ENCODE measurements at places on chromosomes 7 and 10.

GRCh38 chr10:99062591-99062990 lies 173.1 kb downstream of the HPSE2 start:
- DNase-seq: no peak

DNA sequence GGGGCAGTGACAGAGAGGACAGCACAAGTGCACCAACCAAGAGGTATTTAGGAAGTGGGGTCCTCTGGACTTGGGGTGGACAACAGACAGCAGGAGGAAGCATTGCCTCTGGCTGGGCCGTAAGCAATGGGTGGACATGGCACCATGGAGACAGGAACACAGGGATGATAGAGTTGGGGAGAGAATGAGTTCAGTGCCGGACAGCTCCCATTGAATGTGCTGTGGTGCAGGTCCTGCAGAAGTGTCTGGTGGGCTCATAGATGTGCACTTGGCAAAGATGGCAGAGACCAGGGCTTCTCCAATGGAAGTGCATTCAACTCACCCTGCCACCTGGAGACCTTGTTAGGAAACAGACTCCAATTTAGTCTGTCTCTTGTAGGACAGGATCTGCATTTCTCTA lies 341.5 kb upstream of the ZMIZ1 start:
- no peak for DNase-seq

- no peak for DNase-seq
Measured at GRCh38 chr7:93350338-93350737, 118.2 kb downstream of the VPS50 start.

GRCh38 chr10:101745074-101745696 lies 30.7 kb downstream of the FGF8 start:
- DNase-seq: no peak

- no peak for DNase-seq
Measured at GRCh38 chr7:81886211-81886764, 116.4 kb upstream of the HGF start.

DNA sequence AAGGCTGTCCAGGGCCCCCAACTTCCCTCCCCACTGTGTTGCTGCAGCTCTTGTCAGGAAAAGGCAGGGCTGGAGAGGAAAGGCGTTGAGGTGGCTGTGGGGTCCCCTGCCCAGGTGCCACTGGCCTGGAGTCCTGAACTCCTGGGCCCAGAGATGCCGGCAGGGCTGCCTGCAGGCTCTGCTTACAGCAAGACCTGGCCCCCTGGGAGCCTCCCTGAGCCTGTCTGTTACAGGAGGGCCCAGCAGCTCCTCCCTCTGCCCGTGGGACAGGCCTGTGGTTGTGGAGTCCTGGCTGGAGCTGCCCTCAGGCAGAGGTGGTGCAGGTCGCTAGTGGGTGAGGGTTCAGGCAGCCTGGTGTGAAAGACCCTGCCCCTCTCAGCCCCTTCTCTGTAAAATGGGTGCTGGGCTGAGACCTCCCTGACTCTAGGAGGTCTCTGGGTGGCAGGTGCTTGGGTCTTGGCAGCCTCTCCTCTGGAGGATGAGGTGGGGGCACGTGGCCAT lies 9.9 kb downstream of the ANTXRL start:
- no peak for DNase-seq

- DNase-seq: peak; percentile 28
Measured at GRCh38 chr7:27172823-27173510, 1.2 kb downstream of the HOXA10 start.

- peak; percentile 35 for DNase-seq
Measured at GRCh38 chr10:96833220-96834001, 1.3 kb downstream of the LCOR start.

- DNase-seq: no peak
Measured at GRCh38 chr7:2037301-2037807, 195.4 kb downstream of the MAD1L1 start.

- peak; percentile 65 for DNase-seq
Measured at GRCh38 chr7:43112941-43113621, 634 bp downstream of the HECW1 start.

GRCh38 chr10:130959752-130960195 lies 351.7 kb downstream of the TCERG1L start:
- no peak for DNase-seq

- DNase-seq: no peak
Measured at GRCh38 chr7:8296362-8296659, 34.3 kb upstream of the ICA1 start.

GRCh38 chr10:65910209-65910608 lies 1015.6 kb upstream of the LRRTM3 start:
- DNase-seq: no peak

DNA sequence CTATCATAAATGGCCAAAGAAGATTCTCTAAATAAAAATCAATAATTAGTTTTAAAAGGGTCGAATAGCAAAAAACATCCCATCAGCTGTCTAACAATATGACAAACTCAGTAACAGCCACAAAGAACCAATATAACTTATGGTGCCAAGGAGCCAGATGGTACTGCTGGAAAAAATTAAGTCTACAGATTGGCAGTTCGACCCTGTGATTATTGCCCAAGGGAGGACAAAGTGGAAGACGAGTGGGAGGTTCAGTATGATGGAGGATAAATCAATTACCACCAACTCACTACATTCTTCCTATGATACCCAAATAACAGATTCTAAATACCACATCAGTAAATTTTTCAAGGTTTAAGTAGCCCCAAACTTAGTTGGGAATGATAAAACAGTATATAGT lies 49.0 kb downstream of the SKAP2 start:
- no peak for DNase-seq

GRCh38 chr7:87474533-87475358 lies 734 bp downstream of the ABCB4 start:
- DNase-seq: peak; percentile 50

DNA sequence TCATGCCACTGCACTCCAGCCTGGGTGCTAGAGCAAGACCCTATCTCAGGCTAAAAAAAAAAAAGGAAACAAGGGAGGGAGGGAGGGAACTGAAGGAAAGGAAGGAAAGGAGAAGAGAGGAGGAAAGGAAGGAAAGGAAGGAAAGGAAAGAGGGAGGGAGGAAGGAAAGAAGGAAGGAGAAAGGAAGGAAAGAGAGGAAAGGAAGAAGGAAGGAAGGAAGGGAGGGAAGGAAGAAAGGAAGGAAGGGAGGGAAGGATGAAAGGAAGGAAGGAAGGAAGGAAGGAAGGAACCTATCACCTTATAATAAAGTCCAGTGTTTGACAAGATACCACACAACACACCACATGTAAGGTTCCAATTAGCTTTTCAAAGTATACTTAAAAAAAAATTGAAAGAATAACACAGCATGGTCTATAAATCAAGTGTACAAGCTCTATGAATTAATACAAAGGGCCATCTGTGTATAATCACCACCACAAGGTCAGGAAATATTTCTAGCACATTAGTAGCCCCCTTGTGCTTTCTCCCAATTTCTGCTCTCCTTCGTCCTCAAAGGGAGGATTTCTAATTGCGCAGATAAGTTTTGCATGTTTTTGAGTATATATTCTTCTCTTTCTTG lies 26.4 kb downstream of the RNF216 start:
- no peak for DNase-seq

DNA sequence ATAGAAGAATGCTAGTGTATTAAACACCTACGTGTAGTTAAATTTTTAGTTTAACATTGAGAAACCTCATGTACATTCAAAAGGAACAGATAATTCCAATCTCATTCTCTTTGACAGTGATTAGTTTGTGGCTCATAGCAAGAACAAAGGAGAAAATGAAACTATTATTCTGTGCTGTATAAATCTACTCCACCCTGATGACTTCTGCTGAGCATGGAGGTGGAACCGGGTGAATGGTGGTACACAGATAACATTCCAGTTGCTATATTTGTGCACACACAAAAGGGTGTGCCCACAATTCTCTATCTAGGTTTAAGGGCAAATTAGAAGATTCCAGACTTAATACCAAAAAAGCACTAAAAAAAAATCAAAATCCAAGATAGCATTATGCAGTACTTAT lies 17.0 kb upstream of the RALA start:
- no peak for DNase-seq

DNA sequence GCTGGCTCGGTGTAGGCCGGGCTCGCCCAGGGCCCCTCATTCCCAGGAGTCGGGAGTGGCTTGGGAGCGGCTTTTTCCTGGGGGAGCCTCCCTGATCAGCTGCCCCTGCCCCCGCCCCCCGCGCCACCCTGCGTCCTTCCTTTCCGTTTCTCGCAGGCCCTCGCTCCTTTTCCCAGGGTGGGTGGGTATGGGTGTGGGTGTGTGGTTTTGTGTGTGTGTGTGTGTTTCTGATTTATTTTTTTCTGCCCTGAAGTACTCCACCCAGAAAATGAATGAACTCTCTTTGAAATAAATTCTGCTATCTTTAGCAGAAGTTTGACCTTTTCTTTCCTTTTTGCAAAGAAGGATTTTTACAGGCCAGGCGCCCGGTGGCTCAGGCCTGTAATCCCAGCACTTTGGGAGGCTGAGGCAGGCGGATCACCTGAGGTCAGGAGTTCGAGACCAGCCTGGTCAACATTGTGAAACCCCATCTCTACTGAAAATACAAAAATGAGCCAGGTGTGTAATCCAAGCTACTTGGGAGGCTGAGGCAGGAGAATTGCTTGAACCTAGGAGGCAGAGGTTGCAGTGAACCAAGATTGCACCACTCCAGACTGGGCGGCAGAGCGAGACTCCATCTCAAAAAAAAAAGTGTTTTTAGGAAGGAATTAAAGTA lies 30.0 kb upstream of the AP5Z1 start:
- DNase-seq: no peak

- peak; percentile 59 for DNase-seq
Measured at GRCh38 chr7:70696201-70696754, 435.7 kb upstream of the GALNT17 start.

- DNase-seq: no peak
Measured at GRCh38 chr7:154967401-154967955, 35.4 kb downstream of the PAXIP1 start.

DNA sequence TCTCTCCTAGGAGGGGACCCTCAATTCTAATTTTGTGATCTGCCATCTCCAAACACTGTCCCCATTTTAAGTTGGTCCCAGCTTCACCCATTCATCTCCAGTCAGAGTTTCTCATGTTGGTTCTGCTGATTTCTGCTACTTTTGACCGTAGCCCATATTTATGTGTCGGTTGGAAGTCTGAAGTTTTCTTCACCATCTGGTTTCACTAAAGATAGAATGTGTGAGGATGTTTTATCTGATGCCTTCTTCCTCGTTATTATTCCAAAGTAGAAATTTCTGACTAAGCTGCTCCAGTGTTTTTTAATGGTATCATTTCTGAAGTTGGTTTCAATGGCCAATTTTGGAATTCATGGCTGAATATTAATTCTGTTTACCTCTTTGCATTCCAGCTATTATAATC lies 21.3 kb upstream of the IFIT2 start:
- no peak for DNase-seq

- no peak for DNase-seq
Measured at GRCh38 chr7:69467826-69468225, 130.4 kb upstream of the AUTS2 start.

DNA sequence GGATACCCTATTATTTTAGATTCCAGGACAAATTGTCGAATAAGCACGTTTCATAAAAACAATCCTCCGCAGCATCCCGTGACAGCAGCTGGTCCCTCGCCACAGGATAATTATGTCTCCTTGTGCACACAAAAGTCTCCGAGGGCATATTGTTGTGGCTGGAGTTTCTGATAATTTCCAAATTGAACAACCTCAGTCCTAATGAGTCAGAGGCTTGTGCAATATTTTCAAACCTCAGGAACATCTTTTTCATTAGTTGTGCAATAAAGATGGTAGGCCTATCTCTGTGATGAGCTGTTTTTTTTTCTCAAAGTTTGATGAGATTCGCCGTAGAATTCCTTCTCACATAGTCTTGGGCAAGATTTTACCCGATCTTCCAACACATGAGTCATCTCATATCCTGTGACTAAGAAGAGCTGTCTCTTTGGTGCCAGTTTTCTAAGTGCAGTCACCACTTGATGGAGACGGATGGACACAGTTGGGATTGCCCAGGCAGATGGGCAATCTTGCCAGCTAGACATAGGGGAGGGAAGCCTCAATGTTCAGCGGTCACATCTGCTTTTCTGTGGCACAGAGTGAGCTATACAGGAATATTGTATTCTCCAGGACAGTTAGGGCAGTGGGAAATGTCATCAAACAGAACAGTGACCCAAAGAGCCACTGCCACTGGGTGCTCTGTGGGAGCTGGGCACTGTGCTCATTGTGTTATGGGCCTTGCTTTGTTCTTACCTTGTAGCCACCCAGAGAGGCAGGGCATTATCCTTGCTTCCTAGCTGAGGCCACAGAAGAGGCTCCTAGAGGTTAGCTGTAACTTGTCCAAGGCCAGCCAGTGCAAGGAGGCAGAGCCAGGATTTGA lies 7.8 kb downstream of the HTRA1 start:
- DNase-seq: peak; percentile 90

DNA sequence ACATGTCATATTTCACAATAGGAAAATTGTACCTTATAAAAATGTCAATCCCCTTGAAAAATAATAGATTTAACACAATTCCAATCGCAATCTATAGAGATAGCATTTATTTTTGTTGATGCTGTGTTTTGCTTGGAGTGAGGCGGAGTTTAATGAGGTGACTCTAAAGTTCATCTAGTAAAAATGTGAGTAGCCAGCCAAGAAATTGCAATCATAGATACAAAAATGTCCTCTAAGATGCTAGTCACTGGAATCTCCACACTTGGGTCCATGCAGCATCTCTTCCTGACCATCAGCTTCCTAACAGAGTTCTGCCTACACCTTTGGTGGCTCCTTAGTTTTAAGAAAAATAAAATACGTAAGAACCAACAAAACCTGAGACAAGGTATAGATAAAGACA lies 44.9 kb downstream of the GLI3 start:
- no peak for DNase-seq

DNA sequence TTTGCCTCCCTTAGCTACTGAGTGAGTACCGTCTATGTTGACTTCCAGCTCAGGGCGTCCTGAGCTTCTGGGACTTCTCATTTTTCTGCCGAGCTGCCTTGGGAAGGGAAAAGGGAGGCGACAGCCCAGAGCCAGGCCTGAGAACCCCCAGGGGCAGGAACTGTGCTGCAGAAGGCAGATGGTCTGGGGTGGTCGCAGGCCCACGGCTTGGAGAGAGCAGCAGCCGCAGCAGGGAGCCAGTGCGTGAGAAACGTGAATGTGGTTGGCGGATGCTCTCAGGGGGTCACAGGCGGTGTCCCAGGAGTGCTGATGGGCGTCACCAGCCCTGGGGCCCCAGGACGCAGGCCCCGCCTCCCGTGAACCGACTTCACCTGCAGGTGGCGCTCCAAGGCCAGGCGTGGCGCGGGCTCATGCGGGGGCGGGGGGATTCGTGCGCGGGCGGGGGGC lies 9.2 kb upstream of the PWWP2B start:
- peak; percentile 13 for DNase-seq

- DNase-seq: no peak
Measured at GRCh38 chr10:29828956-29829355, 194.2 kb upstream of the SVIL start.

DNA sequence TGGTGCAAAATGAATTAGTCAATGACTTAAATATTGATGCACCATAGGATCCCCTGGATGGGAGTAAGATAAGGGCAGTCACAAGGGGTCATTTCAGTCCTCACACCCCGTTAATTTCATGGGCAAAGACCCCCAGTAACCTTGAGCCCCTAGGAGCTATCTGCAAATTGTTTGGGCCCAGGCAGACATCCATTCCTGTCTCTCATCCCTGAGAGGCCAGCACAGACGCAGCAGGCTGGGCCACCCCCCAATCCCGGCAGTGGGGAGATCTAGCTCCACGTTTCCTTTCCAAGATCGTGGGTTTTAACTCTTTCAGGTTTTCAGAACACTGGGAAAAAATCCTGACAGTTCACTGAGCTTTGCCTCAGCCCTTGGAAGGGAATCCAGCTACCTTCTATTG lies 40.1 kb downstream of the PNLIPRP2 start:
- DNase-seq: no peak

All from astrocyte of the spinal cord (primary cell).